T-helper 1 cell (primary cell): ENCODE measurements at places on chromosomes 12 and 14.

DNA sequence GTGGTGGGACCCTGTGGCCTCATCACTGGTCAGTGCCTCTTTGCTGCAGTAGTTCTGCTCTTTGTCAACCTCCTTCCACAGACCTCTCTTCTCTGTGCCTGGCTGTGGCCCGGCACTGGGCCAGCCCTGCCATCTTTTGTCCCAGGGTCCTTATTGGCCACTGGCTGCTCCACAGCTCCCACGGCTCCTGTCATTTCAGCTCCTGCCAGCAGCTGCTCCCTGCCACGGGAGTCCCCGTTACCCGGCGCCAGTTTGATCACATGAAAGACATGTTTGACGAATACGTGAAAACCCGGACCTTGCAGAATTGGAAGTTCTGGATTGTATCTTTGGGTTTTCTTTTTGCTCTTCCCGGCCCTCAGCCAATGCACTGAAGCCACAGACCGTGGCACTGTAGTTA is 35.4 kb downstream of the IL31 start:
- no peak for DNase-seq

DNA sequence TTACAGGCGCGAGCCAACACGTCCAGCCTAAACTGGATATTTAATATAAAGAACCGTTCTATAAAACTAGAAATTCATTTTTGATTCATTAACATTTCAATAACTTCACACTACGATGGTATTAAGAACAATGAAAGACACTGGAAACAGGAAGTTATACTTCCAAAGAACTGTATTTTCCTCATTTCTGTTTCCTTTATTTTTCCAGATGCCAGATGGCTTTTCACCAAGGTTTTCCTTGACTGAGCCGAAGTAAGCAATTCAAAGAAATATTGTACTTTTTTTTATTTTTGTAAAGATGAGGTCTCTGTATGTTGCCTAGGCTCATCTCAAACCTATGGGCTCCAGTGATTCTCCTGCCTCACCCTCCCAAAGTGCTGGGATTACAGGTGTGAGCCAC is 28.2 kb downstream of the EEA1 start:
- DNase-seq = no peak

DNA sequence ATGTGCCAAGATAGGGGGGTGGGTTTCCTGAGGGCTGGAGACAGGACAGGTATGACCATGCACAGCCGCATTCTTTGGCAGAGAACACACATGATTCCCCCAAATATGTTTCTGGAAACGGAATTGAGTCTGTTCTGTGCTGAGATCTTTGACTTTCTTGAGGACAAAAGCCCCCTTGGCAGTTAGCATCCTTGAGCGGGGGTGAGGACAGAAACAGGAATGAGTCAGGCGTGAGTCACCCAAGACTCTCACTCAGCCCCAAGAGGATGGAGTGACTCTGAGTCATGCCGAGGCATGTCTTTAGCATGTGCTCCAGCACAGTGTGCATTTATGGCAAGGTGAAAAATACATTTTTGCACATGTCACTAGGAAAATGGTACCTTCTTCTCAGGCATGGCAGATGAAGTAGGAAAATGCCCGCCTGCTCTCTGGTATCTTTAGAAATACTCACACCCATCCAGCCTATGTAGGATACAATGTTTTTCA is 52.1 kb downstream of the DAD1 start:
- DNase-seq = no peak

DNA sequence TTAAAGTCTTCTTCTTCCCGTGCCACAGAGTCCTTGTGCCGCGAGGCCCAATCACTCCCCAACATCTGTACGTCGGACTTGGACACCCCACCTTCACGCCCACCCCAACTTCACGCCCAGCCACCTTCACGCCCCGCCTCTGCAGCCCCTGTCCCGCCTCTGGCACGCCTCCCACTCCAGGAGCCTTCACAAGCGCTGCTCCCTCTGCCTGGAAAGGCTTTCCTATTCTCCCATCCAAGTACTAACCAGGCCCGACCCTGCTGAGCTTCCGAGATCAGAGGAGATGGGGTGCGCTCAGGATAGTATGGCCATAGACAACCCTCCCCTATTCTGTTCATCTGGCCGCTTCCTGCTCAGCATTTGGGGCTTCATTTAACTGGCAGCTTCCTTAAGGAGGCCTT is 17.3 kb upstream of the EIF5 start:
- DNase-seq = no peak

- no peak for DNase-seq
These were observed 1085.0 kb upstream of the TMEM132C start for GRCh38 chr12:127182018-127182417.

DNA sequence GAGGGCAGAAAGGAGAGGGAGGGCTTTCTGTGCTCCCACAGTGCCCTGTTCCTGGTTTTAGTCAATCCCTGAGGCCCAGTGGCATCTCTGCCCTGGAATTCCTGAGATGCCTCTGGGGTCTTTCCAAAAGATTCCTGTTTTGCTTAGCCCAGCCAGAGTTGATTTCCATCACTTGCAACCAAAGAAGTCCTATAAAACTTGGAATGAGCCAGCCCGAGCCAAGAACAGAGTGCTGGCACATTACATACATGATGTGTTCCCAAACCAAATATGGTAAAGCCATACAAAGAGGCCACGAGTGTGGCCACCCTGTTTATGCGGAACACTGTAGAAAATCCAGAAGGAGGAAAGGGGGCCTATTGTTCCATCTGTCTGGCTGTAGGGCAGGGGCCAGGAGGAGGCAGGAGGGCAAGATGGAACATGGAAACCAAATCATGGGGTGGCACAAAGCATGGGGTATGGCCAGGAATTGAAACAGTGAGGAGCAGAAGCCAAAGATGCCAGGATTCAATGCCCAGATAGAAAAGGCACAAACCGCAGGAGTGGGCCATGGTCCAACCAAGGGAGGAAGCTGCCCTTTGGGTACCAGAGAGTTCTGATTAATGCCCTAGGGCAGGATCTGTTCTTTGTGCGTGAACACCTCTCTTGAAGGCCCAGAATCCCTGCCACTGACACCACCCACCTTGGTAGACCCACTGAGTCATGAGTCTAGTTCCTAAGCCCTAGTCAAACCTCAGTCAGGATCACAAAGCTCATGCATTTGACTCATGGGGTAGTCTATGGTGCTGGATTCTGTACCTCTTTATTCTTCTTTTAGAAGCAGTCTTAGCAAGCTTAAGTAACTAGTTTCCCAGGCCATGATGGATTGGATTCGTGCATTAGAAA is 75.2 kb downstream of the LRRC74A start:
- DNase-seq = no peak

DNA sequence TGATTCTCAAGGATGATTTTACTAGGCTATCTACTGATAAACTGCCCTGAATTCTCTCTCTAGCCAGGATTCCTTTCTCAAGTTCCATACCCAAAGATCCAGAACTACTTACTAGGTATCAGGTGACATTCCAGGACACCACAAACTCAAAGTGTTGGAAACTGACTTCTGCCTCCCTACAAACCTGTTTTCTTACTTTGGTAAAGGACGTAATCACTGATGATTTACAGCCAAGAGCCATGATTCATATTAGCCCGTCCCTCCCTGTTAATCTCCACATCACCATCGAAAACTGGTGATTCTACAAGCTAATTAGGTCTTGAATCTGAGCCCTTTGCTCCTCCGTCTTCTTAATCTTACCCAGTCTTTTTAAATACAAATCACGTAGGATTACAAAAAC is 1.0 kb upstream of the ATG14 start:
- no peak for DNase-seq

DNA sequence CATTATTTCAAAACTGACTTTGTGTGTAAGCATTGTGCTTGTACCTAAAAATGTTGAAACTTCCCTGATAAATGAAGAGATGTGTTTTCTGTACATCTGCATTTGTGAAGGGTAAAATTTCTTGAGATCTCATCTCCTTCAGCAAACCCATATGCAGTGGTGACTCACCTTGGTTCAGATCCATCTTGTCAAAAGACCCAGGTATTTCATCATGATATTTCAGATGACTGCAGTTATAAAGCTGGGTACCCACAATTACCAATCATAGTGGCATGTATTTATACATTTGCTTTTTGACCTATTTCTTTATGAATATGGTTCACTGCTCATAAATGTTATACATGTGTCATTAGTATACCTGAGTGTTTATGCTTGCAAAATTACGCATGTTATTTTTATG is 1213.6 kb downstream of the GALC start:
- no peak for DNase-seq

GRCh38 chr12:62361048-62361447 is 100.8 kb downstream of the USP15 start:
- DNase-seq = no peak

DNA sequence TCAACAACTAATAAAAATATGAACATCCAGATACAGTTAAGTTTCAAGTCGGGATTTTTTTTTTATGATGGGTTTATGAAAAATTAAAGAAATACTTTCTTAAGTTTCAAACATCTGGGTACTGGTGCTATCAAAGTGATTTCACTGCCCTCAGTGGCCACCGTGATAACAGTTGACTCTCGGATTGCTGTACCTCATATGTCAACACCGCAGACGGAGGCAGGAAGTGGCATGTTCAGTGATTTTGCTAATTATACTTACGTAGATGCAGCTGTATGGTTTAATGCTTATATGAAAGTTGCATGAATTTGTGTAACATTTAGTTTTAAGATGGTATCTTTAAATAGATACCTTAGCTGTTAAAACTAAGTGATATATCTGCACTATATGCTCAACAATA is 20.8 kb upstream of the FBLN5 start:
- no peak for DNase-seq

GRCh38 chr12:39620659-39621658 is 1.4 kb upstream of the ABCD2 start:
- DNase-seq = peak; percentile 19

DNA sequence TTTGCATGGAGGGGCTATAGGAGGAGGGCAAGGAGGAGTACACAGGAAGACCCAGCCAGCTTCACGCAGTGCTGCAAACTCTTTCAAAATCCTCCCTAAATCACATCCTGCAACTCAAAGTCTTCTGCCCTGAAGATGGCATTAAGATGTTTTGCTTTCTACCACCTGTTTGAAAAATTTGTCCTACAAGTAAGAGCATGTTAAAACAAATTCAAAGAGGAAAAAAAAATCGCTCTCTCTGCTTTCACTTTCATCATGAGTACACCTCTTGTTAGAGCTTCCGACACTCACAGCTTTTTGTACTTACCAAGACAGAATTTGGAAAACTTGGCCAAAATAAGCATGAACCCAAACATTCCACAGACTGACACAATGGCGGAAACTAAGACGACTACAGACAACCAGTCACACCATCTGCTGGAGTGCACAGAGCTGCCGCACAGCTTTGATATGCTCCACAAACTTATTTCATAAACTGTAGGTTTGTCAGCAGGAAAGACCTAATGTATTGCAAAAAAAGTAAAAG is 21.3 kb downstream of the GCH1 start:
- peak; percentile 16 for DNase-seq

GRCh38 chr14:84129007-84129406 is 1400.9 kb upstream of the FLRT2 start:
- DNase-seq = no peak

DNA sequence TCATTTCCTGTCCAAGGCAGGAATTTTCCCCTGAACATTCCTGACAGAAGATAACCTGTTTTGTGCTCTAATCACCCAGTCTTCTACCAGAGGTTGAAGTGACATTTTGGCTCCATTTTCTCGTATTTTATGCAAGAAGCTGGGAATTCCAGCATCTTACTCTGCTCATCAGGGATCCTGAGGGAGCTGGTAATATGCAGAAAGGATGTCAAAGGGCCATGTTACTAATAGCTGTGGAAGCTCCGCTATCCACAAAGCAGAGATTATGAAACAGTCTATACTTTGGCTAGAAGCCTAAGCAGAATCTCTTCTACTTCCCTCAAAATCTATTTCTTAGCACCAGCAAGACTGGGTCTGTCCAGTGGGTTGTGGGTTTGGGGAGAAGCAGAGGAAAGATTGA is 613.0 kb downstream of the DIO2 start:
- no peak for DNase-seq

DNA sequence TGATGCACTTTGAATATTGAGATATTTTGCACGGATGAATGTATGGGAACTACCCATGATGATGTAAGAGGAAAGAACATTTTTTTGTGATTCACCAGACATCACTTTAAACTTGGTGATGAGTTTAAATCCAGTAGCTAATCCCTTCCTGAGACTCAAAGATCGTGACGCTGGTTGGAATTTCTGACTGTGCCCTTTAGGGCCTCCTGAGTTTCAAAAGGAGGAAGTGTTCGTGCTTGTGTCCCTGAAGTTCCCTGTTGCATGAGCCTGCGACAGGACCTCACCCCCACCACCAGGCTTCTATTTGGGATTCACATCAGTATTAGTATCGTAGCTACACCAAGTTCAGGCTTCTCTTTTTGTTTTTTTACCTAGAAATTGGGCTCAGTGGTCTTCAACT is 18.6 kb upstream of the RIN3 start:
- DNase-seq = no peak

DNA sequence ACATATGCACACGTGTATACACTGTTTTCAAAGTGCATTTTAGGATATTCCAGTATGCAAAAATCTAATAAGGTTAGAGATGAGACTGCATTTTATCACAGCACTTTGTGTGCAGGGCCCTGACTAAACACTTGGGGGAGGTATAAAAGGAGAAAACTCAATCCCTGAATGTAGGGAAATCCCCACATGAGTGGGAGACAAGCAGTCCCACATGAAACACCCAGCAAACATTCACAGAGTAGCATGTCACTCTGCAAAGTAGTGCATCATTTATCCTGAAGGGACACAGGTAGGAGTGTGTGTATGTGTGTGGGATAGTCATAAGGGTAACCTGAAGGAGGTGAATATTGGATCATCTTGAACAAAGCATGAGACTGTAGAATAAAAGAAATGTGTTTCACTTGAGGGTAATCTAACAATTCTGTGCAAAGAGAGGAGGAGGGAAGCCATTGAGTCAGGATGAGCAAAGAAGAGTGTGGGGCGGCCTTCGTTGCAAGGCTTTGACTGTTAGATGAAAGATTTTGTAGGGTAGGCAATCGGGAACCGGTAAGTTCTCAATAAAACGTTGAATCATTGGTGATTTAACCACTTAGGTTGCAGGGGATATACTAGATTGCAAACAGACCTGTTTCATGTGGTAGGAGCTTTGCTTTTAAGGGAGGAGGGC is 2.9 kb downstream of the PRPF40B start:
- DNase-seq = no peak

GRCh38 chr14:45610318-45610717 is 357.3 kb upstream of the MIS18BP1 start:
- no peak for DNase-seq
